ENCODE measurements at places on chromosomes 4 and X. TPM values are rescaled to one million over a fixed set of nuclear protein-coding genes. Genes with fewer than 3 reads are reported as not detected.

The MAGEA2 gene
- total RNA-seq, result 0.17 TPM

The HEPH gene
- 21.0 TPM for total RNA-seq

The TECRL gene
- total RNA-seq, result not detected

The CTAG1B gene
- not detected for total RNA-seq

The ARHGAP36 gene
- total RNA-seq, result not detected

GRCh38 chr4:186755550-186756519 lies 32.2 kb upstream of the FAT1 start:
- H3K4me1 ChIP-seq, result no peaks in the 10 kb centered on the region
- no peak overlapping the region for H3K4me3 ChIP-seq
- no peak for DNase-seq

- H3K36me3 ChIP-seq, result no peaks in the 10 kb centered on the region
- DNase-seq, result no peak
- H3K27me3 ChIP-seq, result no peaks in the 10 kb centered on the region
- no peak overlapping the region for H3K4me3 ChIP-seq
- H3K27ac ChIP-seq, result no peak overlapping the region
Measured at GRCh38 chr4:155675709-155676429, 9.2 kb downstream of the GUCY1A1 start.

- no peaks in the 10 kb centered on the region for H3K4me1 ChIP-seq
- no peak overlapping the region for H3K27ac ChIP-seq
- no peak overlapping the region for H3K4me3 ChIP-seq
- H3K27me3 ChIP-seq, result no peaks in the 10 kb centered on the region
- DNase-seq, result no peak
Measured at GRCh38 chr4:154623436-154623835, 11.0 kb upstream of the FGG start.

DNA sequence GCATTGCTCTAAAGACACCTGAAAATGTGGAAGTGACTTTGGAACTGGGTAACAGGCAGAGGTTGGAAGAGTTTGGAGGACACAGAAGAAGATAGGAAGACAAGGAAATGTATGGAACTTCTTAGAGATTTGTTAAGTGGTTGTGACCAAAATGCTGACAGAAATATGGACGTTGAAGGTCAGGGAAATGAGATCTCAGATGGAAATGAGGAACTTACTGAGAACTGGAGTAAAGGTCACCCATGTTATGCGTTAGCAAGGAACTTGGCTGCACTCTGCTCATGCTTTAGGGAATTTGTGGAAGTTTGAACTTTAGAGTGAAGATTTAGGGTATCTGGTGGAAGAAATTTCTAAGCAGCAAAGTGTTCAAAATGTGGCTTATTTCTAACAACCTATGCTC lies 99.4 kb downstream of the FAM13A start:
- no peak overlapping the region for H3K27ac ChIP-seq
- H3K4me1 ChIP-seq, result no peaks in the 10 kb centered on the region
- no peaks in the 10 kb centered on the region for H3K27me3 ChIP-seq
- no peaks in the 10 kb centered on the region for H3K36me3 ChIP-seq

DNA sequence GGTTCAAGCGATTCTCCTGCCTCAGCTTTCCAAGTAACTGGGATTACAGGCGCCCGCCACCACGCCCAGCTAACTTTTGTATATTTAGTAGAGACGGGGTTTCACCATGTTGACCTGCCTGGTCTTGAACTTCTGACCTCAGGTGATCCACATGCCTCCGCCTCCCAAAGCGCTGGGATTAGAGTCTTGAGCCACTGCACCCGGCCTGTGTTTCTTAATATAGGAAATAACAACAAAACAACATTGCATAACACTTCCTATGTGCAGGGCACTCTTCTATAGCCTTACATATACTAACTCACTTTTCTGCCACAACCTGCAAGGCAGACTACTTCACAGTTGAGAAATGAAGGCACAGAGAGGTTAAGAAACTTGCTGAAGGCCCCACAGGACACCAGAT lies 12.8 kb upstream of the TMEM131L start:
- H3K27me3 ChIP-seq, result no peaks in the 10 kb centered on the region
- no peaks in the 10 kb centered on the region for H3K36me3 ChIP-seq
- H3K4me3 ChIP-seq, result no peak overlapping the region
- DNase-seq, result no peak

- no peaks in the 10 kb centered on the region for H3K36me3 ChIP-seq
- no peaks in the 10 kb centered on the region for H3K27me3 ChIP-seq
- H3K4me1 ChIP-seq, result no peaks in the 10 kb centered on the region
Measured at GRCh38 chrX:34866646-34867045, 76.0 kb upstream of the FAM47B start.

Measured in ovary (tissue), 10 donors.